Right renal pelvis (tissue), 4 donors: ENCODE measurements at places on chromosomes 3 and 15. TPM values are rescaled to one million over a fixed set of nuclear protein-coding genes. Genes with fewer than 3 reads are reported as not detected.

Gene RASL12
- polyA plus RNA-seq: 6.1 TPM

- no peak for DNase-seq
These were observed 112.8 kb upstream of the ICE2 start for GRCh38 chr15:60591496-60592370.

GRCh38 chr3:160660902-160661301 lies 16.1 kb upstream of the ARL14 start:
- DNase-seq: no peak

- DNase-seq: no peak
These were observed 64.1 kb downstream of the RFTN1 start for GRCh38 chr3:16449369-16449768.

GRCh38 chr3:184726497-184726896 lies 14.6 kb upstream of the MAGEF1 start:
- DNase-seq: no peak

DNA sequence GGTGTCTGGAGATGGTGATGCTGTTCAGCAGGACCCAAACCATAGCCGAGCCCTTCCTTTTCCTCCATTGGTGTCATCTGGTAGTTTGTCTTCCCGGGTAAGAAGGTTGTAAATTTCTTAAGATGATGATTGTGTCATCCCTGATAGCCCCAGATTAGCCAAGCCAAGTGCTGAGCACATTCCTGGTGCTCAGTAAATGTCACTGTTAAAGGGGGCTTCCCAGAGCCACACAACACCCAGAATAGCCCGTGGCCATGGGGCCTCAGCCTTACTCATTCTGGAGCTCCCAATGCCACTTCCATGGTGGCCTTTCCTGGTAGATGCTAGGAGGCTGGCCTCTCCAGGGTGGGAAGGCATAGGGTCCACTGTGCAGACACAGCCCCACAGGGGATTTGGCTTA lies 4.6 kb upstream of the PLA2G4B start:
- DNase-seq: no peak

DNA sequence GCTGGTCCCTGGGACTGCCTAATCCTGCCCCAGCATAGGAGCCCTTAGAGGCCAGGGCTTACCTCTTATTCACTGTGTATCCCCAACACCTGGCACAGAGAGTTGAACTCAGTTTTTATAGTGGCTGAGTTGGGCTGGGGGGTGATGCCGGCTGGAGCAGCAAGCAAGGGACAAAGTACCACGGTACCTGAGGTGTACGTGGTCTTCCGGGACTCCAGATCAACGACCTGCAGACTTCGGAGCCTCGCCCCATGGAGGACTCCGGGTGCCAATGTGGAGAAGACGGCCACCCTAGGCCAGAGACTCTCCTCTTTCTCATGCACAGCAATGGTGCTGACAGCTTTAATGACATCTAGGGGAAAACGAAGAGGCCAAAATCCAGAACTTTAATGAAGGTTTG lies 8.1 kb downstream of the WDR73 start:
- DNase-seq: no peak

GRCh38 chr3:128855569-128855968 lies 23.9 kb upstream of the ACAD9 start:
- DNase-seq: no peak

DNA sequence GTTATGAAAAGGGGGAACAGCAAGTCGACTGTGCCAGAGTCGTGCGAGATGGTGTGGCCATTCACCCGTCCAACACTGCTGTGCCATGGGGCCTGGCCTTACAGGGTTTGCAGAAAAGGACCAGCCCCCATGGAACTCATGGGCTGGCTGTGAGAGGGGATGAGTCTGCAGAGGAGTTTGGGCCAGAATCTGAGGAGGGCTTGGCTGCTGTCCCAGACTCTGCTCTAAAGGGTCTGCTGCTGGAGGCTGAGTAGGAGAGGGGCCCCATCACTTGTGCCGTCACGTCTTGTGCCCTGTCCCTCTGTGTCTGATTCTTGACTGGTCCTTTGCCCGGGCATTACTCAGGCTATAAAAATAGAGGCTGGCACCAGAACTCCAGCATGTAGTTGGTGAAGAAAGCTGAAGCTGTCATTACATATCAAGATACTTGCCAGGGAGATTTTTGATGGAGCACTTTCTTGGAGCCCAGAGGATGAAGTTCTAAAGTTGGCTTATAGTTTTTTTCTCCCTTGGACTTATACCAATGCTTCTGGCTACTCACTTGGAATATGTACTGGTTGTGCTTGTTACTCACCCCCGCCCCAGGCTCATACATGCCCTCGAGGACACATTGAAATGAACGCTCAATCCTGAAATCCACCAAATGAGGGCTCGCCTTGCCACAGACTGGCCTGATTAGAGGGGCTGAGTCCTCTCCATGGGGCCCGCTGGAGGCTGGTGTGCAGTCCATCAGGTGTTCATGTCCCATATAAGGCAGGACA lies 10.2 kb downstream of the PXYLP1 start:
- DNase-seq: no peak
